ENCODE measurements at places on chromosomes 12 and 14.
A peak's percentile ranks its signal among the peaks of the same experiment; 100 is the strongest.

DNA sequence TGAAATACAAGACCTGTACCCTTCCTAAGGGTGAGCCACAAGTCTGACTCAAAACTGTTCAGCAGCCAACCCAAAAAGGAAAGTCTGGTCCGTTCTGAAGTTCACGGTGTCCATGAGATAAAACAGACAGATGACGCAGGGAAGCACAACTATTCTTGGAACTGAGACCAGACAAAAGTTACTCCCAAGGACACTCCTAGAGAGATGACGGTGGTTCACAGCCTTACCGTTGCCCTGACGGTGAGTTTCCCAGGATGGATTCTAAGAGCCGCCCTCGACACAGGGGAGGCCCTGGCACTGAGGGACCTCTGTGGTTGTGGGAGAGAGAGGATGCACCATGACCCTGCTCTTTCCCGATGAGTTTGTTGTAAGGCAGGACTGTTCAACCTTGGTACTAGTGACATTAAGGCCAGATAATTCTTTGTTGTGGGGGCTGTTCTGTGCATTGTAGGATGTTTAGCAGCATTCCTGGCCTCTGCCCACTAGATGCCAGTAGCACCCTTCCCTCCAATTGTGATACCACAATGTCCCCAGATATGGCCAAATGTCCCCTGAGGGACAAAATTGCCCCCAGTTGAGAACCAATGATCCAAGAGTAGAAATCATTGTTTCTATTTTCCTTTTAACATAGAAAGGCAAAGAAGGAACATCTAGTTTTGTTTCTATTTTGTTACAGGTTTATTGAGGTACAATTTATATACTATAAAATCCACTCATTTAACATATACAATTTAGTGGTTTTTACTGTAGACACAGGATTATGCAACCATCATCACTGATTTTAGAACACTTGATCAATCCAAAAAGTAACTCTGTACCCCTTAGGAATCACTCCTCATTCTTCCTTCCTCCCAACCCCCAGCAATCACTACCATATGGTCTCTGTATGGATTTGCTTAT lies 23.0 kb downstream of the OR10P1 start:
- peak; percentile 39 for DNase-seq

GRCh38 chr14:61192989-61193388 lies 88.1 kb downstream of the TMEM30B start:
- DNase-seq, result no peak

- no peak for DNase-seq
Observed at GRCh38 chr12:59181196-59181777, 261.0 kb upstream of the LRIG3 start.

DNA sequence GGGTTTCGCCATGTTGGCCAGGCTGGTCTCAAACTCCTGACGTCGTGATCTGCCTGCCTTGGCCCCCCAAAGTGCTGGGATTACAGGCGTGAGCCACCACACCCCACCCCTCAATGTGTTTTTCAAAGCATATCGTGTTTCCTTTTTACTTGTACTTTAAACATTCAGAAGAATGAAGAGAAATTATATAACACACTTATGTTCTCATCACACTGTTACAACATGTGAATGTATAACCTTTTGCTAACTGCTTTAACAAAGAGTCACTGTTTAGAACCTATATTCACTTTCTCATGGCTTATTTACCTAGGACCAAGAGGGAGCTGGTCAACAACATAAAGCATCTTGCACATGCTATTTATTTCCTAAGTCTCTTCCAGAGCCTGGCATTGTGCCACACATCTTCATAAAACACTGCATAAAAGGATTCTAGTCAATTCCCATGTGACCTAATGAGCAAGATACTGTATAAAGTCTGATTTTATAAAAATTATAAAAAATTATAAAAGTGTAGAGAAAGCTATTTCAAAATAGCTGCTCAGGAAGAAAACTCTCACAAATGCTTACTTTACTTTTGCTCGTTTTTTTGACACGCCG lies 16.0 kb upstream of the ACTR6 start:
- DNase-seq, result no peak

- DNase-seq, result no peak
Observed at GRCh38 chr14:59249029-59249428, 60.6 kb downstream of the DAAM1 start.

DNA sequence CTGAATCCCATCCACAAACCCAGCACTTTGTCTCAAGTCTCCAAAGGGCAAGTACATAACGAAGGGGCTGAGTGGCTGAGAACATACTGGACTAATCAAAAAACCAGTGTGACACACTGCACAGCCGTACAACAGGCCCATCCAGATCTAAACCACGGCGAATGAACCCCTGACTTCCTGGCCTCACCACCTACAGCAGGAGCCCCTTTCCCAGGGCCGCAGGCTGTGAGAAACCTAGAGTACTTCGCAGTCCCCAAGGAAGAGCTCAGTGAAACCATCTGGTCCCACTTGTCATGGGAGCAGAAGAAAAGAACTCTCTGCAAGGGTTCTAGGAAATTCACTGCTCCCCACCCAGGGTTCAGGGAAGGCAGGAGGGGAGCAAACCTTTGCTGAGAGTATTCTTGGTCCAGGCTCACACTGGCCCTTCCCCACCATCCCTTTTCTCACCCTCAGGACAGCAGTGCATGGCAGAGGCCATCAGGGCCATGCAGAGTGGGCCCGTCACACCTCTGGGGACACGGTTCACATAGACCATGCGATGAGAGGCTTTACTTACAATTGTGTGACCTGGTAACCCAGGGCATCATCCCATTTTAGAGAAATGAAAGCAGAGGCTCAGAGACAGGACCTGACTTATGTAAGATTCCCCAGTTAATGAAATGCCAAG lies 192.8 kb downstream of the BCL11B start:
- DNase-seq, result no peak
